ENCODE measurements at places on chromosomes 7 and 10. TPM values are rescaled to one million over a fixed set of nuclear protein-coding genes. Genes with fewer than 3 reads are reported as not detected.

FAM221A gene
- total RNA-seq, result 1.8 TPM

SLIT1 gene
- under 0.01 TPM for total RNA-seq

TBC1D12 gene
- total RNA-seq, result 43.1 TPM

AKR1C4 gene
- not detected for total RNA-seq

CLRN3 gene
- total RNA-seq, result not detected

AKR1B15 gene
- total RNA-seq, result 0.29 TPM

BAIAP2L1 gene
- 10.5 TPM for total RNA-seq

CLDN12 gene
- 39.8 TPM for total RNA-seq
